Suppressor macrophage treated with lipopolysaccharide for 4 hours (primary cell): ENCODE measurements at places on chromosomes 5 and 9.

DNA sequence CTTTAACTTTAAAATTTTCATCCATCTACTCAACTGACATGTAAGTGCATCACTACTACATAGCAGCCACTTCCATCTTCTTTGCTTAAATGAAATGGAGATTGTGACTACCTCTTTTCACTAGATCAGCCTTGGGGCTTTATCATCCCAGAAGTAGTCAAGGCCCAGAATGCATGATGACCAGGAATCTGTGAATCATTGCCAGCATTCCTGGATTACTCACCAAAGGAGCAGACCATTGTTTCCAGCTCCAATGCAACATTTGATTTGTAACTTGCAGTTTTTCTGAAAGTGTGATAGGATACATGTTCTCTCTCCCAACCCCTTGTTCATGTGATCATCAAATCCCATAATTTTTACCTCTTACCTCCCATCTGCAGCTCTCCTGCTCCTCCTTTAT, 65.1 kb downstream of the PLPPR1 start:
- no peak for DNase-seq

GRCh38 chr9:70111641-70112236, 68.1 kb downstream of the MAMDC2 start:
- DNase-seq = no peak

- DNase-seq = no peak
These were observed 174.6 kb downstream of the CD180 start for GRCh38 chr5:67021962-67022361.

GRCh38 chr5:44888435-44888834, 79.7 kb downstream of the MRPS30 start:
- no peak for DNase-seq

DNA sequence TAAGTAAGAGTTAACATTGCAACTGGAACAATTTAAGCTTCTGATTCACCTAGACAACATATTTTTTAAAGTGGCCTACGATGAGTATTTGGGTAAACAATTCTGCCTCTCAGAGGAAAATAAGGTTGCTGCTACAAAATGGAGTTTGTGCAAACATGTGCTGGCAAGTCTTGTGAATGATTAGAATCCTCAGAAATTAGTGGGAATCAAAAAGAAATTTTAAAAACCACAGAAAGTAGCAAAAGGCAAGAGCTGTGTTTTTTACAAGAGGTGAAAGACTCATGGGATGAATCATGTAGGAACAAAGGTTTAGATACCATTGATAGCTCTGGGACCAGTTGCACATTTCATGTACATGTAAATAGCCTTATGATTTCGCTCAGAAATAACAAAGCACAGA, 561.6 kb downstream of the TAF11L14 start:
- DNase-seq = no peak

- peak; percentile 16 for DNase-seq
These were observed 114.1 kb upstream of the RIOK2 start for GRCh38 chr5:97297063-97297703.

GRCh38 chr5:172816925-172817562, 17.0 kb upstream of the ERGIC1 start:
- peak; percentile 86 for DNase-seq

DNA sequence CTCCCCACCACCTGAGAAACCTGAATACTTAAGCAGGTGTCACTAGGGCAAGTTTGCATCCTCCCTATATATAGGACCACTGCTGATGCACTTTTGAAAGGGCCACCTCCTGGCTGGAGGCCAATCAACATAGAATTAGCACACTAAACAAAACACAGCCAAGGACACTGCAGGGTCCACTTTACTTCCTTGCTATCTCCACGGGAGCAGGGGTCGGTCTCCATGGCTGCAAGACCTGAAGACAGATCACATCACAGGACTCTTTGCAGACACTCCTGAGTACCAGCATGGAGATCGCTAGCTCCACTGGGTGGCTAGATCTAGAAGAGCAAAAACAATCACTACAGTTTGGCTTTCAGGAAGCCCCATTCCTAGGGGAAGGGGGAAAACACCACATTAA, 72.3 kb downstream of the C9orf153 start:
- DNase-seq = no peak

- no peak for DNase-seq
These were observed 363.8 kb downstream of the LRRC70 start for GRCh38 chr5:62942384-62942783.

GRCh38 chr9:101275769-101276250, 109.0 kb downstream of the BAAT start:
- no peak for DNase-seq

- no peak for DNase-seq
These were observed 202.3 kb upstream of the OR13F1 start for GRCh38 chr9:104301755-104302154.

GRCh38 chr9:124014211-124014955, 2.8 kb downstream of the LHX2 start:
- no peak for DNase-seq

DNA sequence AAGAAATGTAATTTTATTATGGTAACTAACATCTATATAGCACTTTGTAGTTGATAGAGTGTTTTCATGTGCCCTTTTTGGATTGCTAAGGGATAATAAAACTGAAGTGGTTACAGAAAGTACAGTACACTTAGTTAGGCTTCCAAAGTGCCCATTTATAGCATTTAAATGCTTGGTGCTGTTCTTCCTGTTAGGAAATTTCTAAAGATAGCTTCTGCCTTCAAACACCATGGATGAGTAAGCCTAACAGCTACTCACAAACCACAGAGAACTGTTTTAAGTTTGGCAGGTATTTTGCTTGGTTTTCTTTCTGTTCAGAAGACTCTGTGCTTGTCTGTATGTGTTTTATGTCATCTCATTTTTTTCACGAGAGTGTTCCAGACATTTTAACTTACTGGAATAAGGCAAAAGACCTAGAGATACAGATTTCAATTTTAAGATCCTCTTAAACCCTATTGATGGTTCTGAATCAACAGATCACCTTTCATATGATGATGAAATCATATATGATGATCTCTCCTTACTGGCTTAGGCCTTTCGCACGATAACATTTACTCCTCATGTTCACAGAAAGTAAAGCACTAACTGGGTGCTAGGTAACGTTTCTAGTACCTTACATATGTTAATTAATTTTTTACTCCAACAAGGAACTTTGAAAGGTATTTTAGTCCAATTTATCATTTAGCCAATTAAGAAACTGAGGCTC, 4.4 kb downstream of the RIMOC1 start:
- peak; percentile 19 for DNase-seq

GRCh38 chr9:133986774-133987445, 5.2 kb downstream of the VAV2 start:
- no peak for DNase-seq

- no peak for DNase-seq
These were observed 374.9 kb upstream of the IRX1 start for GRCh38 chr5:3220638-3221288.

DNA sequence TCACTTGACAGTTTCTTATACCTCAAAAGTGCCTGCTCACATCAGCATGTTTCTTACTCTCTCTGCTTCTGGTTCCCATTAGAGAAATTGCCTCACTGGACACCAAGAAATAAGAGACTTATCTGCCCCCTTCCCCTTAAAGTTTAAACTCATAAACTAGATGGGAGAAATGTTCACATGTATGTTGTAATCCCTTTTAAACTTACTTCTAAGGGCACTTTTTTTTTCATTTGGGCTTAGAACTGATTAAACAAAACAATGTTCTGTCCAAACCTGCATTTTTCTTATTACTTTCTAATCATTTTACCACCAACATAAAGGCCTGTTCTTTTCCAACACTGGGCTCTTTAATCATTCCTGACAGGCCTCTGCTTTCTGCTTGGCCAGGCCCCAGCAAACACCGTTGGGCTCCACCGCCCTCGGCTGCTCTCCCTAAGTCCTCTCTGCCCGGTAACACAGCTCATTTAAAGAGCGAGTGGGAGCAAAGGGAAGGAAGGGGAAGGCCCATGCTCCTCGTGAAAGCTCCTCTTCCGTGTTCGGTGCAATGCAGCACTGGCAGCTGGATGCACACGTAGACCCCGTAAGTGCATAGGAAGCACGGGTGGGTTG, 53.4 kb downstream of the ROR2 start:
- peak; percentile 56 for DNase-seq

GRCh38 chr9:113715086-113715485, 161.0 kb upstream of the ZNF618 start:
- no peak for DNase-seq

DNA sequence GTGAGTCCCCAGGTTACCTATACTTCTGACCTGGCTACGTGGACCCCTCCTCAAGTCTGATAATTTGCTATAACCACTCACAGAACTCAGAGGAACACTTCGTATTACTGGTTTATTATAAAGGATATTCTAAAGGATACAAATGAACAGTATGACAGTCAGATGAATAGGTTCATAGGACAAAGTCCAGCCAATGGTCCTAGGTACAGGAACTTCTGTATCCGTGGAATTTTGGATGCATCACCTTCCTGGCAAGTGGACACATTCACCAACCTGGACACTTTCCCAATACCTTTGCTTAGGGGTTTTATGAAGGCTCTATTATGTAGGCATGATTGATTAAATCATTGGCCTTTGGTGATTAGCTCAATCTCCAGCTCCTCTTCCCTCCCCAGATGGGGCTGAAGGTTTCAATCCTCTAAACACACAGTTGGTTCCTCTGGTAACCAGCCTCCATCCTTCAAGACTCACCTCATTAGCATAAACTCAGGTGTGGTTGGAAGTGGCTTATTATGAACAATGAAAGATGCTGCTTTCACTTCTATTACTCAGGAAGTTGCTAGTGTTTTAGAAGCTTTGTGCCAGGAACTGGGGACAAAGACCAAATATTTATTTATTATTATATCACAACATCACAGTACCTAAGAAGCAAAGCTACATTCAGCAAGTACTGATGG, 149.6 kb upstream of the ELL2 start:
- no peak for DNase-seq

DNA sequence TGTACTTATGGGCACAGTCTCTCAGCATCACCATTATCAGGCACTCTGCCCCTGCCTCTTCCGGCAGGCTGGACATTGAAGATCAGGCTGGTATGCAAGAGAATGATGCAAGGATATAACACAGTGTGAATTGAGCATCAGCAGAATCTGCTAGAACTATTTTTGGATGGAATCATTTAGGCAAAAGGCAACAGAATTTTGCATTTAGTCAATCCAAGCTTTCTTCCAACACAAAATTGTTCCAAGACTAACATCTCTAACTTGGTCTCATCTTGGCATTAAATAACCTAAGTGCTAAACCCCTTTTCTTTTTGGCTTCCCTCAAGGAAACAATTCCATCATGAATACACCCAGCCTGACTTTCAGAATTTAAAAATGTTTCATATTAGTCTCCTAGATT, 339.9 kb downstream of the PRELID2 start:
- DNase-seq = no peak

DNA sequence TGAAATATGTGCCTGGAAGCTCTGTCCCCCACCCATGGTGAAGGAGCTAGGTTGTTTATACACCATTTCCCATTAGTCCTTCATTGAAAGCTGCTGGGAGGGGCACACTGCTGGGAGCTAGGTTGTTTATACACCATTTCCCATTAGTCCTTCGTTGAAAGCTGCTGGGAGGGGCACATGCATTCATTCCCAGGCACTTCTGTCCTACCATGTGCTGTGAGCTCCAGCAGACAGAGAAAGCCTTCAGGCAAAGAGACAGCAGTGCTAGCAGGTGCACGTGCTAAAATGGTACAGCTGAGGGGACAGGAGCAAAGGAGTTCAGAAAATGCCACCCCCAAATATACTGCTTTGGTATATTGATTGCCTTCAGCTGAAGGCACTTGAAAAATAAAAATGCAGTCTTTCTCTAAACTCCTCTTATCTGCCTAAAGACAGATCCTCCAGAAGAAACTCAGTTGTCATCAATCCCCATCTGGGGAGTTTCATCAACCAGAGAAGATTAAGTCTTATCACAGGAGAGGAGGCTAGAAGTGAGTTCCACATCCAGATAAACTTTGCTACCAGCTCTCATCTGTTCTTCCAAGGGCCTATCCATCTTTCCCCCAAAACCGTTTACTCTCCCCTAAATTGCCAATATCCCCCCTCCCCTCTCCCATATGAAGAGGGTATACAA, 27.7 kb upstream of the DAPK1 start:
- DNase-seq = no peak

GRCh38 chr5:74251141-74252035, 389.1 kb downstream of the ENC1 start:
- peak; percentile 68 for DNase-seq

DNA sequence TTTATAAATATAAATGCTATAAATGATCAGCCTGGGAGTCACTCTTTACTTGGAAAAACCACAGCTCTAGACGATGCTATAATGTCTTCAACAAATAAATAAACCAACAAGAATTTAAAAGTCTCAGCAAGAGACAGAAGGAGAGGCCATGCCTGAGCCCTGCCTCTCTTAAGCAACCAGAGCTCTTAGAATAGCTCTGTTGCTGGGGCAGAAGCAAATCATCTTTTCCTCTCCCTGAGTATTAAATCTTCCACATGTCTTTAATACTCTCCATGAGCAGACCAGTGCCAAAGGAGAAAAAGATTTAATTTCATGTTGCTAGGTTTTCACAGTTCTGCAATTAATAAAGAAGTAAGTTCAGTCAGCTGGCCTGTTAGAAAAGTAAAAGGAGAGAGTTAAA, 408.0 kb upstream of the SLC30A5 start:
- no peak for DNase-seq

GRCh38 chr5:76199336-76200318, 116.4 kb downstream of the SV2C start:
- DNase-seq = peak; percentile 10

- peak; percentile 94 for DNase-seq
These were observed 118.1 kb downstream of the LHFPL2 start for GRCh38 chr5:78530342-78531096.

- no peak for DNase-seq
These were observed 190.8 kb downstream of the MEF2C start for GRCh38 chr5:88691945-88692868.

DNA sequence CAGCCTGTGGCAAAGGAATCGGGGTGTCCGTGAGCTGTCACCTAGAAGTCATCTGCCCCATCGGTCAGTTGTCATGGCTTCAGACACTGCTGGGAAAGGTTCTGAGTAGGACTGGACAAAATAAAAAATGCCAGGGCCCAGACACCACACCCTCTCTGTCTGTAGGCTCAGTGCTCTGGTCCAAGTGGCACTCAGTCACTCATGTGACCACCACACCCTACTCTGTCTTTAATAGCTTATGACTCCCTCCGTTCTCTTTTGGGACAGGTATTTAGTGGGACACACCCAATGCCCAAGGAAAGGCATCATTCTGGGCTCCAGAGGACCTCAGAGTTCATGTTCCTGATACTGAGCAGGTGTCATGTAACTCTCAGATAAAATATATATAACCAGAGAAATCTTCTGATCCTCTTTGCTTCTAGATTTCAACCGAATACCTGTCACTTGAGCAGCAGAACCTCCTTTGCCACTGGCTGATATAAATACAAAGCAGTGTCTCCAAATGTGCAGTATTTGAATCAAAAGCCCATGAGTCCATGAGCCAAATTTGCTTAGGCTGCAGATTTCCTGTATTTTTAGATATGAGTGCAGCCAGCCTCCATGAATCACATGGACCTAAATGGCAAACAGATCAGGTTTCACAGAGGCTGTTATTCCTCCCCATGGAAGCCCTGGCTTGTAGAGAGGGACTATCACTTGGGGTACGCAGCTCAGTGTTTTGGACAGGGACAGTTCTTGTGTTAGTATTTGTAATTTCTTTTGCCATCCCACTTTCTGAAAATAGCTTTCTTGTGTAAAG, 272.0 kb downstream of the ARHGAP26 start:
- no peak for DNase-seq

GRCh38 chr9:127267793-127268525, 3.4 kb downstream of the GARNL3 start:
- no peak for DNase-seq
